ENCODE measurements at places on chromosomes 6 and 20.
A peak's percentile ranks its signal among the peaks of the same experiment; 100 is the strongest.

- DNase-seq = no peak
Observed at GRCh38 chr20:1377341-1377871, 15.4 kb downstream of the FKBP1A start.

DNA sequence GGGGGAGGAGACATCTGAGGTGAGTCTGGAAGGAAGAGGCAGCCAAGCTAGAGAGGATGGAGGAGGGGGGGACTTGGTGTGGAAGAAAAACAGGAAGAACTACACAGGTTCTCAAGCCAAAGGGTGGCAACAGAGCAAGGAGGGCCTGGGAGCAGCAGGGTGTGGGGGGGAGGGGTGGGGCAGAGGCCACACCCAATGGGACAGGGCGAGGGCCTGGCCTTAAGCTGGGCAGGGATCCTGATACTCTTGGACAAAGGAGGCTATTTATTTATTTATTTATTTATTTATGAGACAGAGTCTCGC is 359.0 kb downstream of the ZFAND3 start:
- no peak for DNase-seq

GRCh38 chr20:50824137-50824536 is 29.3 kb downstream of the BCAS4 start:
- DNase-seq = peak; percentile 57

DNA sequence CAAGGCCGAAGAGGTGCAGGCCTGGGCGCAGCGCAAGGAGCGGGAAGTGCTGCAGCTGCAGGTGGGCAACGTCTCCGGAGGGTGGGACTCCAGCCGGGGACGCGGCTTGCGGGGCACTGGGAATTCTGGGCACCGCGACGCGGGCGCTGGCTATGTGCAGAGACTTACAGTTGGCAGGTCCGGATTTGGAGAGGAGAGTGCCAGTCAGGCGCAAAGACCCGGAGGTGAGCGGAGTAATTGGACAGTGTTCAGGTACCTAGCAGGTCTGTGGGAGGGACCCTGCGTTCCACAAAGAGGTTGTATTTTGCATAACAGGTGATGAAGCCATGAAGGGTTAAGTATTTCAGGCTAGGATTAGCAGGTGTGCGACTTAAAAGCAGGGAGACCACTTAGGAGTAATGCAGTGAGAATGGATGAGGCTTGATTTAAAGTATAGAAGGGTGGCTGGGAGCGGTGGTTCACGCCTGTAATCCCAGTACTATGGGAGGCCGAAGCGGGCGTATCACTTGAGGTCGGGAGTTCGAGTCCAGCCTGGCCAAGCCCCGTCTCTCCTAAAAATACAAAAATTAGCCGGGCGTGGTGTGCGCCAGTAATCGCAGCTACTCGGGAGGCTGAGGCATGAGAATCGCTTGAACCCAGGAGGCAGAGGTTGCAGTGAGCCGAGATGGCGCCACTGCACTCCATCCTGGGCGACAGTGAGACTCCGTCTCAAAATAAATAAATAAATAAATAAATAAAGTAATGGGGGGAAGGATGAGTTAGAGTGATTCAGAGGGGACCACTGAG is 1.0 kb downstream of the MRPS26 start:
- DNase-seq = no peak

DNA sequence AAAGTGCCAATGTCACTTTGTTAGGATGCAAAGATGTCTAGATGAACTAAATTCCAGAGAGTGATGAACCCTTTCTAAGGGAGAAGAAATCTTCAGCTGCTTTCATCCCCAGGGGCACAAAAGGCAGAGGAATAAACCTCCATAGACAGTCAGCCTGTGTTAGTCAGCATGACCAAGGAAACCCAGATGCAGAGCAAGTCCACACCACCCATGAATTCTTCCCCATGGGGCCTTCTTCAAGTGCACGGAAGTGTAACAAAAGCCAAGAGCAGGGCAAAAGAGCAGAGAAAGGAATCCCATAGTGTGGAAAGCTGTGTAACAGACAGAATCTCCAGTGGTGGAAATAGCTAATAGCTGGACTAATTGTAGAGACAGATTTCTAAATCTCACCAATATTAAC is 50.0 kb downstream of the DCDC2 start:
- peak; percentile 32 for DNase-seq

- DNase-seq = no peak
Observed at GRCh38 chr6:90127595-90127994, 169.0 kb downstream of the BACH2 start.

DNA sequence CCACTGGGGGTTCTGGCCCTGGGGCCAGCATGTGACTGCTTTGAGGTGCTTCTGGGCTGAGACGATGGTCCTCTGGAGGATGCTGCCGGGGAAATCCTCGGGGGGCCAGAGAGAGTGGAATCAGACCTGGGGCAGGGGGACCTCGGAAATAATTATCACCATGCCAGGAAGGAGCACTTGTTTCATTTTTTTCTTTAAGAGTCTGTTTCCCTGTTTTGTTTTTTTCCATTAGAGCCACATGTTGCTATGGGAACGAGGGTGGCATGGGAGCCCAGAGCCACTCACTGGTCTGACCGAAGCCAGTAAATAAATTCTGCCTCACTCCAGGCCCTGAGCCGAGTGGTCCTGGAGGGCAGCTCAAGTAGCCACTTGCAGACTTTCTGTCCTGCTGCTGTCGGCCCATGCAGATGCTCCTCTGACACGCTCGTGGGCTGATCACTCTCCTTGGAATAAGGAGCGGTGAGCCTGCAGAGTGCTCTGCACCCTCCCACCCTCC is 365.1 kb downstream of the ZFAND3 start:
- DNase-seq = no peak

GRCh38 chr20:35820715-35821114 is 48.9 kb downstream of the PHF20 start:
- DNase-seq = no peak

DNA sequence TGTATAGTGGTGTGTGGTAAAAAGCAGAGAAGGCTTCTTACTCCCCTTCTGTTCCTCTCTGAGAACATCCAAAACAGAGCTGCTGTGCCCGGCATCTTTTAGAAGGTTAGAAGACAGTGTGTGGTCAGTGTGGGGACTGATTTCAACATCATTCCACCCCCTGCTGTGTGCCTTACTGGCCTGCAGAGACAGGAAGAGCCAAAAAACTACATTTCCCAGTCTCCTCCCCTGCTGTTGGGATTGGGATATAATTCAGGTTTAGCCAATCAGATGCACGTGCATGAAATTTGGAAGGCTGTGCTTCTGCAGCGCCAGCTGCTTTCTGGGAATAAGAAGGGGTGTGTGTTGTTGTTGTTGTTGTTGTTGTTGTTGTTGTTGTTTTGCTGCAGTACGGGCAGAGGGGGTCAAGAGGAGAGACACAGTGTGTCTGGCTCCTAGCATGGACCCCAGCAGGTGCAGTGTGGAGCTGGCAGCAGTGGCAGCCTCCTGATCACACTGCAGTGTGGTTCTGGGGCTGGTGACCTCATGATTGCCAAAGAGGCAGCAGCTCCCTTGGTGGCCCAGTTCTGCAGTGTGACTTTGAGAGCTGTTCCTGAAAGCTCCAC is 74.7 kb downstream of the MRPL14 start:
- no peak for DNase-seq

- peak; percentile 31 for DNase-seq
Observed at GRCh38 chr6:14270925-14271788, 153.6 kb downstream of the CD83 start.

- no peak for DNase-seq
Observed at GRCh38 chr6:46310196-46310595, 139.4 kb upstream of the ENPP5 start.

DNA sequence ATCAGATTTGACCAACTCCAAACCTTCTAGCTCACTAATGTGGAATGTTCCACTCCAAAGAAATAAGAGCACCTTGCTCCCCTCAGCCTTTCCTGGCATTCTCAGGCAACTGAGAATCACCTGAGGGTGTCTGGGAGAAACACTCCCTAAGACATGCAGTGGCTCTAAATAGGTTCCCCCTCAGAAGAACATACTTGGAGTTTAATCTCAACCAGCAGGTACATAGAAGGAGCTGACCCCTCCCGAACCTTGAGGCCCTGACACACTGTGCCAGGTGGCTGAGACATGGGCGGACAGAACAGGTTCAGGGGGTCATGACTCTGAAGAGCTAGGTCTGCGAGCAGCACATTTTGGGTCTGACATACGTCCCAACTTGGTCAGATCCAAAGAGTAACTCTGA is 107.6 kb upstream of the MAP3K4 start:
- DNase-seq = no peak

DNA sequence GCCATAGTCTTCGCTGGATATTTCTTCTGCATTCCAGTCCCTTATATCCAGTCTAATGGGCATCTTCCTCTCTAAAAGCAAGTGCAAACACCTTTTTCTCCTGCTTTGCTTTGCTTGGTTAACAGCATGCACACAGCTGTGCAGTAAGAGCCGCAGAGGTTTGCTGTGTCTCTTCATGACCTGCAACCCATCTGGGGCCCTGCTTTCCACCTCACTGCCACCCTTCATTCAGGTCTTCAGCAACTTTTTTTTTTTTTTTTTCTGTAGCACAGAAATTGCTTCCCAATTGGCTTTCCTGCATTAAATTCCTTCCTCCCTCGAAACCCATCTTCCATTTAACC is 14.4 kb downstream of the NEDD9 start:
- DNase-seq = no peak
